ENCODE measurements at places on chromosomes 4 and X. TPM values are rescaled to one million over a fixed set of nuclear protein-coding genes. Genes with fewer than 3 reads are reported as not detected.

The RIPPLY1 gene
- not detected for total RNA-seq

The MTNR1A gene
- total RNA-seq = not detected

The TMEM156 gene
- 19.3 TPM for total RNA-seq

The GABRG1 gene
- total RNA-seq = not detected

The CT45A1 gene
- not detected for total RNA-seq

The SLITRK2 gene
- total RNA-seq = not detected

The MAGED4 gene
- 8.1 TPM for total RNA-seq

The NAP1L2 gene
- 20.9 TPM for total RNA-seq

The XAGE2 gene
- total RNA-seq = not detected

The RXFP1 gene
- total RNA-seq = not detected

The CEP44 gene
- total RNA-seq = 25.7 TPM

The BMX gene
- total RNA-seq = not detected

The ARHGAP6 gene
- total RNA-seq = not detected

The TEX11 gene
- total RNA-seq = not detected

GRCh38 chr4:84392951-84393590, 106.0 kb downstream of the NKX6-1 start:
- no peaks in the 10 kb centered on the region for H3K36me3 ChIP-seq
- no peaks in the 10 kb centered on the region for H3K4me1 ChIP-seq
- no peak overlapping the region for H3K4me3 ChIP-seq
- no peaks in the 10 kb centered on the region for H3K27me3 ChIP-seq
- DNase-seq = no peak

DNA sequence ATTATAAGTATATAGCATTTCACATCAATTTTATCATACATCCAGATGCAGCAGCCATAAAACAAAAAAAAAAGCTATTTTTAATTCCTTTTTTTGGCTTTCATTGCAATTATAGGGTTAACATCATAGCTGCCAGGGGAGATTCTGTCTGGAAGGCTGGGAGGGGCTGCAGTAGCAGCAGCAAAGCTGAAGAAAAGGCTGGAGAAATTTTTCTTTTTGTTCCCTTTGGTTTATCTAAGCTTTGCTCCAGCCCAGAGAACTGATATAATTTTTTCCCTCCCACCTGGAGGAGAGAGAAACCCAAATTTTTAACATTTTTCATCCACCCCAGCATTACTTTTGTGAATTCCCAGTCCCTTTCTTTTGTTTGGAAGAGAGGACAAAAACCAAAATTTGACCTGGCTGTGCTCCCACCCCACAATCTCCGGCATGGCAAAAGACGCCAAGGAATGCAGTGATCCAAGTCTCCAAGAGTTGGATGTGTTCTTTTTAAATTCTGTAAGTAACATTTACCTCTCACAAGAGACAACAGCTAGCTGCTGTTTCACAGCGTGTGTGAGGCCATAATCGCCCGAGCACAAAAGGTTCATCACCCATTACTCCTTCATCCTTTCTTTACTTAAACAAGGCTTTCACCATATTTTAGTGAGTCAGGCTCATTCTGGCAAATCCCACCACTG, 25.1 kb upstream of the FAM156A start:
- no peaks in the 10 kb centered on the region for H3K36me3 ChIP-seq
- DNase-seq = no peak
- no peaks in the 10 kb centered on the region for H3K4me1 ChIP-seq
- H3K4me3 ChIP-seq = no peak overlapping the region
- no peak overlapping the region for H3K27ac ChIP-seq
- no peaks in the 10 kb centered on the region for H3K27me3 ChIP-seq

DNA sequence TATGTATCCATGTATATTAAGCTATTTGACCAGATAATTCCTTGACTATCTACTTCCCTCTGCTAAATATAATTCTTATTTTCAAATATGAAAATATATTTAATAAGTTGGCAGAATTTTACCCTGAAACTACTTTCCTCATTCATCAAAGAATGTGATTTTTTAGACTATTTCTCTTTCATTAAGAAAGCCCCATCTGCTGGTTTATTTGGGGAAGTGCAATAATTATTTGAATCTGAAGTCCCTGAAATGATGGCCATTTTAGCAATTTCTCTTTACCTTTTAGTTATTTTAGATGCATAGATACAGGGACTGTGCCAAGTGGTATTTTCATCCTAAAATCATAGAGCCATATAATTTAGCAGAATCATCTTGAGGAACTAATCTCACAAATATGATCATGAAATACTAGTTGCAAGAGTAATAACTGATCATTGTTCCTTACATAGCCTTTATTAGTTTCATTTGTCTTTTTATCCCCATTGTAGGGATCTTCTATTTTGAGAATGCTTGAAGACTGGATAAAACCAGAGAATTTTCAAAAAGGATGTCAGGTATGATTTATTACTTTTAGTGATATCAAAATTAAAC, 39.0 kb downstream of the ENPEP start:
- no peaks in the 10 kb centered on the region for H3K36me3 ChIP-seq
- H3K4me3 ChIP-seq = no peak overlapping the region
- H3K4me1 ChIP-seq = peaks cover 12% of the 10 kb centered on the region
- H3K27ac ChIP-seq = no peak overlapping the region
- DNase-seq = peak; percentile 48

DNA sequence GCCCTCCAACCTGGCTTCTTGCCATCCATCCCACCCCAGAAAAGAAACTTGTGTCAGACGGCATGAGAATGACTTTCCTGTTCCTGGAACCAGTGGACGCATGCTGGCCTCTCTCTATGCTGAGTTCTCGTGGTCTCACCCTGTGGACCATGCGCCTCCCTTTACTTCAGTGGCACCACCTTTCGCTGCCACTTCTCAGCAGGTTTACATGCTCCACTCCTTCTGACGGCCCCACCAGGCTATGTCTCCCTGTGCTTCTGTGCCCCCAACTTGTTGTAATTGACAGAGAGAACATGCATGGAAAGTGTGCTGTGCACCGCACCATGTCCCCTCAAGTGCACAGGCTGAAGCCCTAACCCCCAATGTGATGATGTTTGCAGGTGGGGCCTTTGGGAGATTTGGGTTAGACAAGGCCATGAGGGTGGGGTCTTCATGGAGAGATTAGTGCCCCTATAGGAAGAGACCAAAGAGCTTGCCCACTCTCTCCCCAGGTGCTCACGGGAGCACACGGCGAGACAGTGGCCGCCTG, 3.1 kb upstream of the PPP2R2C start:
- H3K36me3 ChIP-seq = no peaks in the 10 kb centered on the region
- no peak overlapping the region for H3K4me3 ChIP-seq
- no peaks in the 10 kb centered on the region for H3K27me3 ChIP-seq
- H3K4me1 ChIP-seq = no peaks in the 10 kb centered on the region
- no peak for DNase-seq

GRCh38 chr4:3176367-3177229, 72.4 kb upstream of the MSANTD1 start:
- peaks cover 58% of the 10 kb centered on the region for H3K36me3 ChIP-seq
- H3K27ac ChIP-seq = no peak overlapping the region
- no peaks in the 10 kb centered on the region for H3K27me3 ChIP-seq
- H3K4me1 ChIP-seq = no peaks in the 10 kb centered on the region

DNA sequence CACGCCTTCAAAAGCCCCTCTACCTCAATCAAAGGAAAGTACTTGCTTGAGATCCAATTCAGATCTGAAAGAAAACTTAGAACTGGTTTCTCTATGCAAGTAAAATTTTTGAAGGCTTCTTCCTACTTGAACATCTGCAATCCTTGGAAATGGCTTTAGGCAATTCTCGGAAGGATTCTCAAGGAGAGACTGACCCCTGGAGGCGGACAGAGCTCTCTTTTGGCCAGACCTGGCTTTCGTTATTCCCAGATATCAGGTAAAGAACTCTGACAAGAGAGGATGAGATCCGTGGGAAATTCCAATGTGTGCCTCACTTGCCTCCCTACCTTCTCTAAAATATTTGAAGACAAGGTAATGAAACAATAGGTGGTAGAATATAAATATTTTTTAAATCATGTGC, 670.3 kb upstream of the FAM241A start:
- H3K4me3 ChIP-seq = no peak overlapping the region
- no peaks in the 10 kb centered on the region for H3K4me1 ChIP-seq
- H3K27ac ChIP-seq = no peak overlapping the region
- H3K36me3 ChIP-seq = no peaks in the 10 kb centered on the region
- H3K27me3 ChIP-seq = no peaks in the 10 kb centered on the region

DNA sequence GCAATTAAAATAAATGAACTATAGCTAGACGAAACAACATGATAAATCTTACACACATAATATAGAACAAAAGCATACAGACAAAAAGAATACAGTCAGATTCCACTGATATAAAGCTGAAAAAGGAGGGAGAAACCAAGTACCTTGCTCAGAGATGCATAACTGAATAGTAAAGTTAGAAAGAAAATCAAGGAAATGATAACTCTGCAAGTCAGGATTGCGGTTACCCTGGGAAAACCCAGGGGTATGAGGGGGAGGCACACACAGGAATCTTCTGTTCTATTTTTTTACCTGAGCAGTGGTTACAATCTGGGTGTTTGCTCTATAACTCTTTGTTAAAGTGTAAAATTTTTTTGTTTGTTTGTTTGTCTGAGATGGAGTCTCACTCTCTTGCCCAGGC, 209.1 kb downstream of the CBR4 start:
- no peak overlapping the region for H3K4me3 ChIP-seq
- H3K36me3 ChIP-seq = no peaks in the 10 kb centered on the region
- H3K27me3 ChIP-seq = no peaks in the 10 kb centered on the region
- no peak overlapping the region for H3K27ac ChIP-seq
- no peak for DNase-seq

GRCh38 chrX:13069771-13070416, 25.5 kb upstream of the FAM9C start:
- H3K27me3 ChIP-seq = no peaks in the 10 kb centered on the region
- peaks cover 16% of the 10 kb centered on the region for H3K4me1 ChIP-seq
- no peak for DNase-seq
- no peak overlapping the region for H3K4me3 ChIP-seq
- H3K27ac ChIP-seq = no peak overlapping the region
- H3K36me3 ChIP-seq = no peaks in the 10 kb centered on the region

DNA sequence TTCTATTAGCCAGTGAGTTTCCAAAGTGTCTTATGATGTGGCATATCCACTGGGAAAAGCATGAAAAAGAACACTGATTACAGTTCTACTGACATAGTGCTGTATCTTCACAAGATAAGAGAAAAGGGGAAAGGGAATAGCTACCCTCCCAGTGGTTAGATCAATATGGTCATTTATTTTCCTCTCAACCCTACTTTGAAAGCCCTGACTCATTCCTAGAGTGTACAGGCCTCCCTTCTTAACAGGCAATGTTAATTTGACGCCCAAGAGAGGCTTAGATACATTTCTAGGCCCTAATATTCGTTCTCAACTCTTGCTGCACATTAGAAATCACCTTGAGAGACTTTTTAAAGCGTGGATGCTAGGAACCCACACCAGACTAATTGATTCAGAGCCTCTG, 20.4 kb upstream of the BRS3 start:
- no peaks in the 10 kb centered on the region for H3K36me3 ChIP-seq
- DNase-seq = no peak
- no peaks in the 10 kb centered on the region for H3K4me1 ChIP-seq
- H3K4me3 ChIP-seq = no peak overlapping the region
- H3K27me3 ChIP-seq = no peaks in the 10 kb centered on the region

- no peak for DNase-seq
- H3K36me3 ChIP-seq = no peaks in the 10 kb centered on the region
- H3K4me3 ChIP-seq = no peak overlapping the region
- no peaks in the 10 kb centered on the region for H3K27me3 ChIP-seq
- no peaks in the 10 kb centered on the region for H3K4me1 ChIP-seq
- no peak overlapping the region for H3K27ac ChIP-seq
Measured at GRCh38 chrX:110588164-110588563, 207.5 kb downstream of the CHRDL1 start.

DNA sequence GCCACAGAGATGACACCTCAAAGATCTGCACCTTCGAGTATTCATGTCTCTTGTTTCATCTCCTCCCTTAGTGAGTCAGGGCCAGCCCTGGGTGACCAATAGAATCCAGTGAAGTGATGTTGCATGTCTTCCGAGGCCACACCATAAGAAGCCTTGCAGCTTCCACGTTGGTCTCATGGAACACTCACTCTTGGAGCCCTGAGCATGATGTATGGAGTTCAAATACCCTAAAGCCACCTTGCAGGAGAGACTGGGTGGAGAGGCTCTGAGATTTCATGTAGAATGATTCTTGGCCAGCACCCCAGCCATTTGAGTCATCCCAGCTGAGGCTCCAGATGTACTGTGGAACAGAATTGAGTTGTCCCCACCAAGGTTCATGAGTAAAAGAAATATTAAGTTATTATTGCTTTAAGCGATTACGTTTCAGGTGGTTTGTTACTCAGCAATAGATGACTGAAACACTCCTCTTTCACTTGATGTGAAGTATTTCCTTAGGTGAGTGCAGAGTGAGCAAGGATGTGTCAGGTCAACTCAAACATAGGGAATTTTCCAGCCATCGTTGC, 5.0 kb upstream of the RP2 start:
- H3K27ac ChIP-seq = no peak overlapping the region
- H3K36me3 ChIP-seq = no peaks in the 10 kb centered on the region
- no peak overlapping the region for H3K4me3 ChIP-seq

GRCh38 chrX:47296766-47297365, 64.1 kb downstream of the USP11 start:
- no peak overlapping the region for H3K4me3 ChIP-seq
- H3K4me1 ChIP-seq = no peaks in the 10 kb centered on the region
- no peak for DNase-seq
- no peak overlapping the region for H3K27ac ChIP-seq
- H3K27me3 ChIP-seq = no peaks in the 10 kb centered on the region

- no peaks in the 10 kb centered on the region for H3K4me1 ChIP-seq
- no peak overlapping the region for H3K27ac ChIP-seq
- no peaks in the 10 kb centered on the region for H3K36me3 ChIP-seq
- H3K27me3 ChIP-seq = no peaks in the 10 kb centered on the region
Measured at GRCh38 chr4:111639120-111639690, 506.0 kb upstream of the FAM241A start.

GRCh38 chr4:3786196-3786869, 20.1 kb downstream of the ADRA2C start:
- H3K36me3 ChIP-seq = no peaks in the 10 kb centered on the region
- H3K4me1 ChIP-seq = no peaks in the 10 kb centered on the region
- no peak overlapping the region for H3K4me3 ChIP-seq
- H3K27me3 ChIP-seq = no peaks in the 10 kb centered on the region

DNA sequence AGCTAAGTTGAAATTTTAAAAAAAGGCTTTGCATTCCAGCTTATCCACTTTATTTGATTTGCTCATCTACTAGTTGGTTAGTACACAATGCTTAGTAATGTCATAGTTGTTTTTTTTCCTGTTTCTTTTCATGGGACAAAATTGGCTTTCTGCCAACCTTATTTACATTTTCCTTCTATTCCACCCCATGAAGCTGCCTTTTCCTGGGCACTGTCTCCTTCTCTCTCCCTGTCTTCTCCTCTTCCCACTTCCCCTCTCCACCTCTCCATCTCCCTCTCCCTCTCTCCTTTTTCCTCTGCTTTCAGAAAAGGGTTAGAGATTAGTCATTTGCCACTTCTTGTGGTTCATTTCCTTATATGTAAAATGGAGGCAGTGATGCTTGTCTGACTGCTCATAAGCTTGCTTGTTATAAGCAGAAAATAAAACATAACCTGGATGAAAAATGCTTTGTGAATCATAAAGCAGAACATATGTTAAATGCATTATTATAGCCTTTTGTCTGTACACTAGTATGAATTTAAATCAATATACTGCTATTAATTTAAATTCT, 181.9 kb downstream of the CEP135 start:
- DNase-seq = no peak
- H3K36me3 ChIP-seq = no peaks in the 10 kb centered on the region
- no peaks in the 10 kb centered on the region for H3K27me3 ChIP-seq
